ENCODE measurements at places on chromosomes 1 and 21.

- no peak for DNase-seq
Measured at GRCh38 chr1:236421022-236421421, 26.9 kb downstream of the EDARADD start.

GRCh38 chr1:225533238-225533637, 105.4 kb upstream of the LBR start:
- no peak for DNase-seq

DNA sequence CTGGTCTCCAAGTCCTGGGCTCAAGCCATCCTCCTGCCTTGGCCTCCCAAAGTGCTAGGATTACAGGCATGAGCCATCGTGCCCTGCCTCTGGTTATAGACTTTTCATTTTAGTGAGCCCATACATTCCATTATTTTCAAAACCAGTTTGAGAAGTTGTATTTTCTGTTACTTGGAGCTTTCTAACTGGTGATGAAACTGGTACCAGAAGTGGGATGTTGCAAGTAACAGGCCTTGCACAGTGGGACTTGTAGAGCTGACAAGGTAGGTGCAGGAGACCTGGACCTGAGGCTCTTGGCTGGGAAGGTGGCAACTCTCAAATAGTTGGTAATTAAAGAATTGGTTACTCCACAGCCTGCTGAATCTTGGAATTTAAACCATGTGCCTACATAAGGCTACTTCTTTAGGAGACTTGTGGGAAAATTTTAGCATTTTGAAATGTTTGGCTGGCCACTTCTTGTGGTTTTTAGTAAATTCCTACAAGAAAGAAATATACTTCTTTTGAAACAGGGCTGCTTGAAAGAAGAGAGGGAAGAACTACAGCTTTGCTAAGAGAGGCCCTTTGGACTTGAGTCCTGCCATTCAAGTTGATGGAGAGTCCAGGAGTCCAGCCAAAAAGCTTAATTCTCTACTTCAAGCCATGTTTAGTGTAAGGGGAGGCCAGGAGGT, 9.8 kb upstream of the ALPL start:
- no peak for DNase-seq

- no peak for DNase-seq
Measured at GRCh38 chr21:15408089-15408488, 321.7 kb upstream of the USP25 start.

DNA sequence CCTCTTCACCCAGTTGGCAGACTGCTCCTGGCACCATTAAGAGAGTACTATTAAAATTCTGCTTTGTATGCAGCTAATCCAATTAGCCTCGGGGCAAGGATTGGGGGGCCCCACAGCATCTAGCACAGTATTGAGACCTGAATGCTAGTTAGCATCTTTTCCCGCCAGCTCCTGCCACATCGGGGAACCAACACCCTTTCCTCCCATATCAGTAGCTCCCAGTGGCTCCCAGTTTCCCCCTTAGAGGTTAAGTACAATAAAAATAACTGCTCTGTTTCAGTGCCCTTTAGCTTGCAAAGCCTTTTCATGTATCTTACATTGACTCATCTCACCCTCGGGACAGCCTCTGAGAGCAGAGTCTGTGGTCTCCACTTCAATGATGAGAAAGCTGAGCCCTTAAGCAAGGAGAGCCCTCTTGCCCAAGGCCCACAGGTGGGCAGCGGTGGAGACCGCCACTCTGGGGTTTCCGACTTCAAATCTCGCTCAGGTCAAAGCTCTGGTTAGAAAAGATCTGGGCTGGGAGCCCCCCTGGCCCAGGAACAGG, 4.2 kb upstream of the PMVK start:
- peak; percentile 35 for DNase-seq

- DNase-seq: no peak
Measured at GRCh38 chr1:184056921-184057555, 5.5 kb downstream of the TSEN15 start.

DNA sequence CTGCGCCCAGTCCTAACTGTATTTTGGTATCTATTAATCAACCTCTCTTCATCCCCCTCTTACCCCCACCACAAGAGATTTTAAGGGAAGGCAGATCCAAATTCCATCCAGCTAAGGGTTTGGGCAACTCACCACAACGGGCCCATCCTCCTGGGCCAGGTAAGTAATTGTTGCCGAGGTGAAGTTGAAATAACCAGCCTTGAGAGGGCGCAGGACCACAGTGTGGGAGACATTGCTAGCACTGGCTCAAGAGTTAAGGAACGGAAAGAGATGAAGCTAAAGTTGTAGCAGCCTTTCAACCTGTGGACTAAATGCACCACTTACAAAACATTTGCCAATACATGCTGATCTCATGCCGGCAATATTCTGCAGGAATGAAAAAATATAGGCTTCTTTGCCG, 5.9 kb downstream of the SSR2 start:
- no peak for DNase-seq

- no peak for DNase-seq
Measured at GRCh38 chr1:181111559-181111958, 23.1 kb downstream of the IER5 start.
